ENCODE measurements at places on chromosomes 7 and 10.

- DNase-seq, result no peak
Measured at GRCh38 chr7:156059369-156059768, 247.1 kb upstream of the SHH start.

DNA sequence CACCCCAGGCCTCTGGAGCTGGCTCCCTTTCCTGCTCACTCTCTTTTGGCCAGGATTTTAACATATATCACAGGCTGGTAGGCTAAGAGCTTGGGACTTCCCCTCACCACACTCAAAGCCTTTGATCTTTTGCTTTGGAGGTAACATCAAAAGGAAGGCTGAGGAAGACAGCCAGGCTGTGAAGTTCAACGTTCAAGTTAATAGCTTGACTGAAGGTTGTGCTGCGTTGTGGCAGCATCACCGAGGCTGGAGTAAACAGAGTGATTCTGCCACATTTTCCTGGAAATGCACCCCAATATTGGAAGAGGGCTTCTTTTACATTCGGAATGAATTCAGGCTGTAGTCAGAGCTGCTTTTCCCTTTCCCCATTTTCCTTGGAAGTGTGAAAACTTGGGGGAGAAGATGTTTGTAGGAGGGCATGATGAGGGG lies 57.3 kb downstream of the TCF7L2 start:
- DNase-seq, result peak; percentile 13

- DNase-seq, result peak; percentile 36
Measured at GRCh38 chr7:140653319-140654108, 12.9 kb upstream of the DENND2A start.

DNA sequence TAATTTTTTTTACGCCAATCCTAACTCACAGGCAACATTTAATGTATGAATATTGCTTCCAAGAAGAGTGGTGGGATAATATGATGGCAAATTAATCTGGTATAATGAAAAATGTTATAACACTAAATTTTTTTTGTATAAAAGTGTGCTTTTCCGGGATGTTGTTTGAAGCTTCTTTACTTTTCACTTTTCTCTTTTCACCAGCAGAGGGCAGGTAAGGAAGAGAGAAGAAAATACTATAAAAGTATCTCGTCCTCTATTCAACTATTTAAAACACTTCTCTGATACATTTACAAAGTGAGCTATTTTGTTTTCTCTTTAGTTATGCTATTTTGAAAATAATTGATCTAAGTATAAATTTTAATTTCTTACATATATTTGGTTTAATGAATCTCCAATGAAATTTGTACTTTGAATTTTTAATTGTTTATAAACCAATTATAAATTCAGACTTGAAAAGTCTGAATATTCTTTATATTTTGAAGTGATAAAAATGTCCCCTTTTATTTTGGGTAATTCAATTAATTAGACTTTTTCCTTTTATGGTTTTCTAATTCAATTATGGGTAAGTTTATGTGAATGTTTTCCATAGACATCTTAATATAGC lies 20.7 kb upstream of the CFTR start:
- DNase-seq, result no peak

GRCh38 chr7:142790555-142790954 lies 19.8 kb downstream of the PRSS2 start:
- no peak for DNase-seq

DNA sequence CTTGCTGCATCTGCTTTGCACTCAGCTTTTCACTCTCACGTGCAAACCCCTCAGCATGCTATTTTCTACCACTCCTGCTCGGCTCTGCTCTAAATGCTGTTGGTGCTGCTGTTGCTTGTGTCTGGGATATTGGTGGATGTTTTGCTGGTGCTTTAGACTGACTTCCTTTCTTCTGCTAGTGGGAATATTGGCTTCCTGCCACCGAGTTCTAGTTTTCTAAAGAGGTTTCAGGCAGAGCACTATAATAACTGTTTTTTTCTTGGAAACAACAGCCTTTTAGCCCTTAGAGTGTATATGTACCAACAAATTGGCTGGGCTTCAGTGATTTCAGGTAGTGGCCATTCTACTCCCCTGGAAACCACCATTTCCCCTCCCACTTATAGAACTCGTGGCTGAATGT lies 27.8 kb downstream of the TMEM236 start:
- no peak for DNase-seq

- DNase-seq, result no peak
Measured at GRCh38 chr7:30467271-30467670, 11.3 kb downstream of the NOD1 start.

DNA sequence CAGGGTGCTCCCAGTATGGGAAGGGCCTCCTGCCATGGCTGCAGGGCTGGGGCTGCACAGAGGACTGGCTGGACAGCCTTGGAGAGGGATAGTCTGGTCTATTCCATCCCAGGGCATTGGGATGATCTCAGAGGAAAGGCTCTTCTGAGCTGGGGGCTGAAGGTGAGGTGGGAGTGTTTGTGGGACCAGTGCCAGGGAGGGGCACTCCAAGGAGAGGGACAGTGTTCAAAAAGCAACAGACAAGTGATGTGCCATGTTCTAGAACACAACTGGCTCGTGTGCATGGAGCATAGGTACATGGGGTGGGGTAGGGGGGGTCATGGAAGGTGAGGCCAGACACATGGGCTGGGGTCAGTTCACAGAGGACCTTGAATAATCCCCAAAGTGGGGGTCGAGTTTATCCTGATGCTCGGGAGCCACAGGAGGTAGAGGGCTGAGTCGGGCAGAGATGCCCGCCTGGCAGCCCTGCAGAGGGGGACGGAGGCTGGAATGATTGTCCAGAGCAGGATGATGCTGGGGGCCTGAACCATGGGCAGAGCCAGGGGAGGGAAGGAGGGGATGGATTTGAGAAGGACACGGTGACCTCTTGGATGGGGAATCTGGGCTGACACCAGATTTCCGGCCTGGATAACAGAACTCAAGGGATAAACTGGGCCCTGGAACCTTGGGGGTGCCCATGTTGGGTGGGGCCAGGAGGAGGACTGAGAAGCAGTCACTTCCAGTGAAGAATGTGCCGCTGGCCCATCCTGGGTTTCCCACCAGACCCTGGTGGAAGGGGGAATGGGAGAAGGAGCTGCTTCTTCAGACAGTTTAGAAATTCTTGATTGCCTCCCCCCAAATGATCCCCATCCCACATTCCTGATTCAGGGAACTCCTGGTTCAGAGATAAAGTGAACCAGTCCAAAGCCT lies 50.4 kb downstream of the NEURL1 start:
- DNase-seq, result no peak

DNA sequence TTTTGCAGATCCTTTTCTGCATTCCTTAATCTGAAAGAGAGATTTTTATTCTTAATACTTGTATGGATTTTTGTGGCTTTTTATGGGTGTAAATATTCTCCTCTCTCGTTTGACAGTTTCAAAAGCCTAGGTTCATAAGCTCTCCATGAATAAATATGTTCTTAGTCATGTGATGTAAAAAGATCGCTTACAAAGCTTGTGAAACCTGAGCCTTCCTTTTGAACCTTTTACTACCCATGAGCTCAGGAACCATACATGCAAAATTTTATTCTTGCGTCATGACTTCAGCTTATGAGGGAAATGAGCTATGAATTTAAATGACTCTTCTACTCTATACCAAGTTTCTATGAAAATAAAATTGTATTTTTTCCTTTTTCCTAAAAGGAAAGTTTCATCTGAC lies 98.7 kb downstream of the POLL start:
- DNase-seq, result no peak

- DNase-seq, result no peak
Measured at GRCh38 chr10:131567279-131568162, 256.0 kb upstream of the TCERG1L start.

DNA sequence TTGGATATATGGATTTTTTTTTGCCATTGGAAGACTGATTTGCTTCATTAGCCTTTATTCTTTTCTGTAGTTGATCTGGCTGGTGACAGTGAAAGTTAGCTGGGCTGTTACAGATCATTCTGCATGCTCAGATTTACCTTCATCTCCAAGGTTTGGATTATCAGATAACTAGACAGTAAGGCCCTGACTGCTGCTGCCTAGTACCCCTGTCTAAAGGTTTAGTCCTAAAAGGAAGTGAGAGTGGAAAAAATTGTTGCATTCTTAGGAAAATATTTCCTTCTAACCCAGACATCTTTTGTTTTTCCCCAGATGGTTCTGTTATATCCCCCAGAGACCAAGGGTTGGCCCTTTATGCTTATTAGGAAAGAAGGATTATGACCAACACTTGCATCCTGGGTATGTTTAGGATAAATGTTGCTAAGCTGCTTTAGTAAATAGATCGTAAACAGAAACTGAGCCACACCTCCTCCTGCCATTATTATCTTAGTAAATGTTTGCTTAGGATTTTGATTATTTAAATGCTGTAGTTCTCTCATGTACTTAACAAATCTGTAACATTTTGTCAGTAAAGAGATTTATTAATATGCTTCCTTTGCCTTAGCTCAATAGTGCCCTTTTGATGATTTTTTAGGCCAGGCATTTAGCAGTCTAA lies 44.4 kb downstream of the MCU start:
- no peak for DNase-seq

DNA sequence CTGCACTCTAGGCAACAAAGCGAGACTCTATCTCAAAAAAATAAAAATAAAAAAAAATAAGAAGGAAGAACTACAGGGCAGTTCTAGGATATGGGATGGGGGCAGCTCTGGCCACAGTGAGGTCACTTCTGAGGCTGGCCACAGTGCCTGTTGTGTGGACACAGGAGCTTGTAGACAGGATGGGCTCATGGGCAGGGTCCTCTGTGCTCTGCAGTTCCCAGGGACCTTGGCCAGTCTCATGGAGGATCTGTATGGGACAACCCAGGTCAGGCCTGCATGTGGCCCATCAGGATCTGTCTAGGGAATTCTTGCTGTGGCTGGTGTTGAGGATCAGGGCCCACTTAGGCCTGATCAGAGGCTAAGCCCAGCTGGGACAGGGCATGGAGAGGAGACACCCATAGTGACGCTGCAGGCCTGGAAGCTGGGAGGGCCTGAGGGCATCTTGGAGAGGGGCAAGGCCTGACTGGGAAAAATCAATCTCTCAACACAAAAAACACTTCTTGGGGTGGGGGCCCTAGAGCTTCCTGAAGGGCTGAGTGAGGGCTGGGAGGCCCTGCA lies 19.4 kb upstream of the PAX2 start:
- no peak for DNase-seq

- no peak for DNase-seq
Measured at GRCh38 chr7:118720632-118721031, 496.1 kb downstream of the ANKRD7 start.

GRCh38 chr7:80499350-80499953 lies 12.4 kb downstream of the GNAT3 start:
- DNase-seq, result no peak

DNA sequence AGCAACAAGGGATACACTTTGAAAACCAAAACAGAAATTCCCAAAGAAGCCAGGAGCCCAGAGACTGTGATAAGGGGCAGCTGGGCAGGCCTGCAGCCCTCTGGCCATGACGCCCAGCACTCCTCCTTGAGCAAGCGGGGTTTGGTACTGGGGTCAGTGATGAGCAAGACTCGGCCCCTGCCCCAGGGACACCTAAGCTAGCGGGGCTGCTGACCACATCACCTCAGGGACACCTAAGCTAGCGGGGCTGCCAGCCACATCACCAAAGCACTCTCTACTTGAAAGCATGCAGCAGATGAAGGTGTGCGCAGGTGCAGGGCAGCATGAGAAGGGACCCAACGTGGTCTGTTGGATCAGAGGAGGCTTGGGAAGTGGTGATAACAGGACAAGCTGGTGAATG lies 108.0 kb upstream of the PPP2R2D start:
- DNase-seq, result no peak

DNA sequence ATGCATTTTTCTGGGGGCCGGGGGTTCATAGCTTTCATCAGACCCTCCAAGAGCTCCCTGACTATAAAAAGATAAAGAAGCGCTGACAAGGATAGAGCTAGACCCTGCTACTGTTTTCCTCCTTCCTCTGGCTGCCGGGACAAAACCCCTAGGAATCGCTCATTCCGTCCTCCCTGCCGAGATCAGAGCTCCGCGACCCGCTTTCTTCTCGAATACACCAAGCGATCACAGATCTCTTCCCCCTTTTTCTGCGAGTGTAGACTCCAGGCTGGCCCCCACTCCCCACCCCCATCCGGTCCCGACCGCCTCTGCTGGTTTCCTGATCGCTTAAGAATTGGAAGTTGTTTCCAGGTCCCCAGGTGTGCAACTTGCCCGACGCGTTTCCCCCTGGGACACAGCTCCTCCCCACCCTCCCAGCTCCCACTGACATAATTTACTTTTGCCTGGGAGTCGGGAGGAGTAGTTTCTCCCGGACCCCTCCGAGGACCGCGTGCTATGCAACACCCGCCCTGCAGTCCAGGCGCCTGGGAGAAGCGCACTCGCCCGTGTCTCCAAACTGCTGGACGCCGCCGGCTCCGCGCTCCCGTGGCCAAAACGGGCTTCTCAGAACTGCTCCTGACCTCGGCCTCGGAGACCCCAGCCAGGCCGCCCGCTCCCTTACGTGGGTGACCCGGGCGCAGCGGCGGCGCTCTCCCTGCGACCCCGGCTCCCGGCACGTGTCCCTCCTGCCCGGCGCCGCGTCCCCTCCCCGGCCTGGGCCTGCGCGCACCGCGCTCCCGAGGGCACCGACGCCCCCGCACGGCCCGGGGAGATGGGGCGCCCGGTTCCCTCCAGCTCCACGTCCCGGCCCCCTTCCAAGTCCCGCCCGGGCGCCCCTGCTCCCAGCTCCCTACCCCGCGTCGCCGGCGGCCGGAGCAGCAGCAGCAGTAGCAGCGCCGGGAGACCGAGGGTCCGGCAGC lies 552 bp downstream of the IL15RA start:
- DNase-seq, result peak; percentile 29
